ENCODE measurements at places on chromosomes 2 and 18.
A peak's percentile ranks its signal among the peaks of the same experiment; 100 is the strongest.

GRCh38 chr18:68738564-68738963 is 23.7 kb upstream of the TMX3 start:
- DNase-seq, result no peak

DNA sequence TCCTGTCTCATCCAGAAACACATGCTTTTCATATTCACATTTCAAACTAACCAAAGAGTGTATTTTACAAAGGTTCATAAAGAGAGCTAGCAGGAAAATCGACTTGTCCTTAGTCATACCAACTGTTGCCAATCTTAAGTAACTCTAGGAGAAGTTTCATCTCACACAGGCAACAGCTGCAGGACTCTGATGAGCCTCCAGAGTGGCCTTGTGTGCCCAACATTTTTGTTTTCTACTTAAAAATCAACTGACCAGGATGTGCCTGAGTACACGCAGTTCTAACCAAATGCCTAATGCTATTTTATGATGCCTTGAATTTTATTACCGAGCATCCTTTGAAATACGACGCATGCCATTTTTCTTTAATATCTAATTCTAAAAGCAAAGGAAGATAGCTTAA is 595.9 kb upstream of the LRRTM4 start:
- no peak for DNase-seq

- no peak for DNase-seq
These were observed 182.6 kb downstream of the PID1 start for GRCh38 chr2:229088517-229088913.

- no peak for DNase-seq
These were observed 11.4 kb upstream of the PKDCC start for GRCh38 chr2:42036413-42036812.

DNA sequence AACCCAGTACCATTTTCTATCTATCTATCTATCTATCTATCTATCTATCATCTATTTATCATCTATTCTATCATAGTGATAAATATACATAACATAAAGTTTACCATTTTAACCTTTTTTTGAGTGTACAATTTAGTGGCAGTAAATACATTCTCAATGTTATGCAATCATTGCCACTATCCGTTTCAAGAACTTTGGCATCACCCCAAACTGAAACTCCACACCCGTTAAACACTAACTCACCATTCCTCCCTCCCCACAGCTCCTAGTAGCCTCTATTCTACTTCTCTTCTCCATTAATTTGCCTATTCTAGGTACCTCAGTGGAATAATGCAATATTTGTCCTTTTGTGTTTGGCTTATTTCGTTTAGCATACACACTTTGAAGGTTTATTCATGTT is 82.5 kb upstream of the KCNE4 start:
- DNase-seq, result no peak

GRCh38 chr2:208222351-208222750 is 32.5 kb downstream of the IDH1 start:
- DNase-seq, result no peak

DNA sequence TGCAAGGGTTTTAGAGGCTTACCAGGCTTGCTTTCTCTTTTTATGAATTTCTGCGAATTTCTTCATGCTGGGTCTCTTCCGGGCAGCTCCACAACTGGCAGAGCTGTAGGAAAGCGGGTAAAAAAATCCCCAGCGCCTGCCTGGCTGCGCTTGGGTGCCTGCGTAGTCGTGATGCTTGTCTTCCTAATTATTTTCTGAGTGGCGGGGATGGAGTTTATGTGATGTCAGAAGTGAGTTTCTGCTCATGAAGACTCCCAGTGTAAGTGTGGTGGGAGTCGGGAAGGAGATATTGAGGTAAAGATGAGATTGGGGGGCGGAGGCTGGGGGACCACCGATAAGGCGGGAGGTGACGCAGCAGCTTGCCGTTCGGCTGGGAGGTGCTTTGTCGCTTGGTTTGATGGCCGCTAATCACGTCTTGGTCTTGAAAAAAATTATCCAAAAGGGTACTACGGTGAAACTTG is 229.8 kb downstream of the LDLRAD4 start:
- no peak for DNase-seq

DNA sequence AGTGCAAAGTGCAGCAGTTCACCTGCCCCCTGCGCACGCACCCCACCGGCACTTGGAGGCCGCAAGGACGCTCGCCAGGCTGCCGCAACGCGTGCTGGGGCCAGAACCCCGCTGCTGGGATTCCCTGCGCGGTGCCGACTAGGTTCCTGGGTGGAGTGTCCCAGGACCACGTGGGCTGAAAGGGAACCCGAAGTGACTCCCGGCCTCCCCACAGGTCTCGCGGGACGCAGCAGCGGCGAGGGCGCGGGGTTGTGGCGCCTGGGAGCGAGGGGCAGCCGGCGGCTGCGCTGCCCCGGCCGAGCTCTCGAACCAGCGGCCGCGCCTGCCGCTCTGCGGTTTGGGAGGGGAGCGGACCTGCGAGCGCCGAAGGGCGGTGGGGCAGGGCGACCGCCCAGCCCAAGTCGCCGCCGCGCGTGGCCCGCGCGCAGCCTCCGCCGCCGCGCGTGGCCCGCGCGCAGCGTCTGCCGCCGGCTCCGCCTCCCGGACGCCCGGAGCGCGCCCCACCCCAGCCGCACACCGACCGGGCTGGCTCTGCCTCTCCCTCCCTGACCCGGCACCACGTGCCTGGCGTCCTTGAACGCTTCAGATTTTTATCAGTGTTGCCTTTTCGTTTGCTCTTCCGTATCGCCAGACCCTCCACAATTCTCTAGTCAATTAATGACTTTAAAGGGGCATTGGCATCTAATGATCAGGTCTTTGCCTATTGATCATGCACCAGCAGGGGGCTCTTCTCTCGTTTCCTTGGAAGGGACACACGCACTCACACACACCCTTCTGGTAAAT is at the start of gene FTCDNL1:
Gene FTCDNL1, minus strand, starts transcription at position 475 of the 783 bp plus-strand sequence. CDS start 2,230 bp downstream, outside the sequence.
- DNase-seq, result peak; percentile 83

DNA sequence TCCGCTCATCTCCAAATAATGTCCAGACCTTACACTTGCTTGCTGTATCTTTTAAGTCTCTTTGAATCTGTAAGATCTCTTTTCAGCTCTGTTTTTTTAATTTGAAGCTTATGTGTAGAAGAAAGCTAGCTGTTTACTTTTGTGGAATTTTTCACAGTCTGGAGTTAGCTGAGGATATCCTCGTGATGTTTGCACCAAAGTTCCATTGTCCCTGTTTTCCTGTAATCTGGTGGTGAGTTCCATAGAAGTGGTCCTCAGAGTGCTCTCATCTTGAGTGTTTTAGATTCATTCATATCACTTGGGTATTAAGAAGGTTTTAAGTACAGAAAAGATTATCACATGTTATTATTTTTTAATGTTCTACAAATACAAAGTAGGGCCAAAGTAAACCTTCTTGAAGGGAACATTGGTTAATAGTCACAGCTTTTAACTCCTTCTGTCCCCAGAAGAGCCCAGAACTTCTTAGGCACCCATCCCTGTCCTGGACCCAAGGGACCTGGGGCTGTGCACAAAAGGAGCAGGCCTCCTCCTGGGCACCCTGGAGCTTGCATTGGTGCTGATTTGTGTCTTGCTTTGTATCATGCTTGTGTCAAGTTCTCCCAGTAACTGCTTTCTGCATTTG is 15.0 kb downstream of the MLPH start:
- DNase-seq, result no peak

- DNase-seq, result peak; percentile 42
These were observed 25.7 kb downstream of the NPPC start for GRCh38 chr2:231900486-231900942.

GRCh38 chr2:15302154-15302553 is 259.0 kb downstream of the NBAS start:
- DNase-seq, result no peak

DNA sequence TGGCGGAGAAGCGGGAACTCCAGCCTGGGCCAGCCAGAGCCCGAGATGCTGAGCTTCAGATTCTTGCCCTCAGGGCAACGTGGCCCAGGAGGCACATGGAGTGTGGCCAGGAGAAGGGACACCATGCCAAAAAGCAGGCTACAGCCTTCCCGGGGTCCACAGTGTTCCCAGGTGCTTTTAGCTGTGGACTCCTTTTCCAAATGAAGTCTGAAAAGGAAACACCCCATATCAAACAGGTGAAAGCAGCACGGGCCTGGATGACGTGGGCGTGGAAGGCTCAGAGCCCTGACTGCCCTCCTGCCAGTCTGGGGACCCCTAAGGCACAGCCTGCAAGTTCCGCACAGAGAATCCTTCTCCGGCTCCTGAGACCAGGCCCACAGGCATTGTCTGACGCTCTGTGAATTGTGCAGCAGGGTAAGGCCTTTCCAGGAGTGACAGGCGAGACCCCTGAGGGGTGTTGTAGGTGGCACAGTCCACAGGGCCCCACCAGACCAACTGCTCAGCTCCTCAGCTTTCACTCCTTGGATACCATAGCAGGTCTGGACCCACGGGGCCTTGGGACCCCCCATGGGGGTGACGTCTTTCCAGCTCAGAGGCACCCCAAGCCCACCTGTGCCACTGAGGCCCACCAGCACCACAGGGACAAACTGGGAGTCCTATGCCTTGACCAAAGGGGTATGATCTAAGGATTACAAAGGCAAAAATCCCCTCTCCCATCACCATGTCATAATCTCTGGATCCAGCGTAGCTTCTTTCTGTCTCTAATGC is 69.6 kb upstream of the RAB6C start:
- no peak for DNase-seq

- no peak for DNase-seq
These were observed 32.0 kb upstream of the PRLH start for GRCh38 chr2:237534380-237534779.

GRCh38 chr2:83630351-83630750 is 828.7 kb downstream of the SUCLG1 start:
- no peak for DNase-seq

- DNase-seq, result no peak
These were observed 80.7 kb downstream of the EML4 start for GRCh38 chr2:42249887-42250286.

GRCh38 chr18:2442726-2443275 is 128.5 kb downstream of the METTL4 start:
- DNase-seq, result no peak

GRCh38 chr2:12941203-12941602 is 224.5 kb downstream of the TRIB2 start:
- DNase-seq, result no peak

GRCh38 chr18:7779211-7779610 is 212.1 kb downstream of the PTPRM start:
- no peak for DNase-seq

DNA sequence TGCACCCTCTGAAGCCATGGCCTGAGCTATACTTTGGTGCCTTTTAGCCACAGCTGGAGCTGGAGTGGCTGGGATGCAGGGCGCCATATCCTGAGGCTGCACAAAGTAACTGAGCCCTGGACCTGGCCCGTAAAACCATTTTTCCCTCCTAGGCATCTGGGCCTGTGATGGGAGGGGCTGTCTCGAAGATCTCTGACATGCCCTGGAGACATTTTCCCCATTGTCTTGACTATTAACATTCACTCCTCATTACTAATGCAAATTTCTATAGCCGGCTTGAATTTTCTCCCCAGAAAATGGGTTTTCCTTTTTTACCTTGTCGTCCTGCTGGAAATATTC is 15.4 kb downstream of the TAF1B start:
- DNase-seq, result no peak

DNA sequence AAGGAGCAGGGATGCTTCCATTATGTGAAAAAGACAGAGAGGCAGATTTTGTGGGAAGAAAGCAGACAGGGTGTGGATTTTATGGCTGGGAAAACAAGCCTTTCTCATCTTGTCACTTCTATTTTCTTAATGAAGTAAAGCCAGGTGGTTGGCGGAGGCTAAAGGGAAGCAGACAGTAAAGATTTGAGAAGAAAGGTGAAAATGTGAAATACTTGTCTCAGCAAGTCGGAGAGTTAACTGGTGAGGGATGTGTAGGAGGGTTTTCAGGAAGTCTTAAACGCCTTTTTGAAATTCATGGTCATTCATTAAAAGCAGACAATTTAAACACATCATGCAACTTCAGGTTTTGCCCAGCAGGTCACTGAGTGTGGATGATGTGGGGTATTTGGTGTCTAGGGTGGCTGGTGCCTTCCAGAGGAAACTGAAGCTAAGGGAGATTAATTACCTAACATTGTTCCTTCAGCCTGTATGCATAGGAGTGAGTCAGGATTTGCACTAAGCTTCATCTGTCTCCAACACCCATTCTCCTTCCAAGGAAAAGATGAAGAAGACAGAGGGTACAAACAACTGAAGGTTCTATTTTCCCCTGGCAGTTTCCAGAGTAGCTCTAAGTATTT is 20.7 kb downstream of the SLC14A2 start:
- DNase-seq, result peak; percentile 47

GRCh38 chr18:45448871-45449270 is 166.4 kb upstream of the SLC14A2 start:
- DNase-seq, result no peak

GRCh38 chr2:181203916-181204315 is 223.5 kb downstream of the UBE2E3 start:
- DNase-seq, result no peak

GRCh38 chr2:128260239-128261138 is 58.2 kb downstream of the HS6ST1 start:
- no peak for DNase-seq

GRCh38 chr2:161131804-161132203 is 28.4 kb upstream of the TANK start:
- DNase-seq, result peak; percentile 33

GRCh38 chr18:66764230-66764629 is 160.3 kb upstream of the CDH19 start:
- no peak for DNase-seq

- no peak for DNase-seq
These were observed 246.9 kb downstream of the NDUFA10 start for GRCh38 chr2:239778042-239778851.

DNA sequence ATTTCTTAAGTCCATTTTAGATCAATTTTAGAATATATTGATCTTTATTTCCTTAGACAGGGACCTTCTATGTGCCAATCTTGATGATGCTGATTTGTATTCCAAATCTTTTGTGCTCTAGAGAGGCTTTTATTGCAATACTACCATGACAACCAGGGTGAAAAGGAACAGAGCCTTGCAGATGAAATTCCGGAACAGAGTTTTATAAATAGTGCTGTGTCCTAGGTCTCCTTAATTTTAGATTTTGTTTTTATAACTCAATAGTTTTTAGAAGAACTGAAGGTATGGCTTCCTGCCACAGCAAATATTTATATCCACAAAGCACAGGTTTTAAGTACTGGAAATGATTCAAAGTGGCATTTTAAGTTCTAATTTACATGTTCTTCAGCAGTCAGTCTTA is 160.2 kb downstream of the PMAIP1 start:
- DNase-seq, result no peak

DNA sequence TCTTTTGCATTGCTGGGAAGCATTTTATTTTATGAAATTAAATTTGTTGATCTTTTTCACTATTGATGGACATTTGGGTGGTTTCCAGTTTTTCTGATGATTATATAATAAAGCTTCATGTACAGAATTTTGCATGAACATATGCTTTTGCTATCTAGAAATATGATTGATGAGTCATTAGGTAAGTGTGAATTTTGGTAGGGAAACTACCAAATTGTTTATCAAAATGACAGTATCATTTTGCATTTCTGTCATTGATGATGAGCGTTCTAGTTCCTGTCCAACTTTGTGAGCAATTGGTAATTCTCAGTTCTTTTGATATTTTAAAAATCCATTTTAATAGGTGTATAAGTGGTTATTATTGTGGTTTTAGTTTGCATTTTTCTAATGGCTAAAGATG is 67.7 kb downstream of the TAF4B start:
- DNase-seq, result no peak

Data from inflammatory macrophage treated with lipopolysaccharide for 1 hour (primary cell).